ENCODE measurements at places on chromosomes 12 and 14.
A peak's percentile ranks its signal among the peaks of the same experiment; 100 is the strongest.

DNA sequence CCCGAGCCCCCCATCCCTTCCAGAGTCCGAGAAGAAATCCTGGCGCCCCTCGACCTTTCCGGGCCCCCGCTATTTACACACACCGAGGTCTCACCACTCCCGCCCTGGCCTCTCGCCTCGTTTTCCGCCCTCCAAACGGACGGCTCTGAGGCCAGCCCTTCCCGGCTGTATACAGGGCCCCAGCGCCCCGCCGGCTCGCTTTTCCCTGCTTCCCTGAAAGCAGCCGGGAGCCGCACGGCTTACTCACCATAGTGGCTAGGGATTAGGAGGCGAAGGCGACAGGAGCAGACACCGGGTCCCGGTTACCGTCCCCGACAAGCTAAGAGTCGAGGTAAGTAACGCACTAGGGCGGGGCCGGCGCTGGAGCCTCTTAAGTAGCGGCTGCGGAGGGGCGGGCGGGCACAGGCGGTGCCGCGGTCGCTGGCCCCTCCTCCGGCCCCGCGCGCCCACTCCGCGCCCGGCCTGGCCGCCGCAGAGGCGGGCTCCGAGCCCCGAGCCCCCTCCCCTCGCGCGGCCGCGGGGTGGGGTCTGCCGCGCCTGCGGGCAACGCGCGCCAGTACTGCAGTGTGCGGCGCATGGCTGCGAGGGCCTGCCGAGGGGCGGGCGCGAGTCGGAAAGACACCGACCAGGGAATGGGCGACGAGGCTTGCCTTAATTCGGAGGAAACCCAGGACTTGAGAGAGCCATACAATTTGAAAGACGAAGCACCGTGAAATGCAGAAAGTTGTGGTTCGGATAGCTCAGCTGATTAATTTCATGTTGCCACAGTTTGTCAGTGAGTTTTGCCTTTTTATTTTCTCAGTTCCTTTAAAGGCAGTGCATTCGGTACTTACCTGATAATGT, at the start of gene TUBA1B:
Gene TUBA1B, minus strand, starts transcription at position 345 of the 843 bp plus-strand sequence. Its CDS starts 95 bp downstream, at position 250.
- DNase-seq = peak; percentile 52

DNA sequence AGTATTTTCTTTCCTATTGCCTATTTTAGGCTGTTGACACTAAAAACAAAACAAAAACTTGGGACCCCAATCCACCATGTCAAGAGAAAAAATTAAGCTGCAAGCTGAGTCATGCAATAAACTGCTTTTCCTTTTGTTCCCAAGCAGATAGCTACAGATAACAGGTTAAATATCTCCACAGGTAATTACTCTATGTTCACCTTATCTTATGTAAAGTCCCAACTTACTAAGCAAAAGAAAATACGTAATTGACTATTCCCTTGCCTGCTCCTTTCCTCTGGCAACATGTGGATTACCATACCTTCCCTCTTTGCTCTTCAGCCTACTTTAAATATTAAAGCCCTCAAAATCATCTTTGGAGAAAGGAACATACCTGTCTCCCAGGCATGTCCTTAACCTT, 19.2 kb upstream of the COX16 start:
- DNase-seq = no peak

DNA sequence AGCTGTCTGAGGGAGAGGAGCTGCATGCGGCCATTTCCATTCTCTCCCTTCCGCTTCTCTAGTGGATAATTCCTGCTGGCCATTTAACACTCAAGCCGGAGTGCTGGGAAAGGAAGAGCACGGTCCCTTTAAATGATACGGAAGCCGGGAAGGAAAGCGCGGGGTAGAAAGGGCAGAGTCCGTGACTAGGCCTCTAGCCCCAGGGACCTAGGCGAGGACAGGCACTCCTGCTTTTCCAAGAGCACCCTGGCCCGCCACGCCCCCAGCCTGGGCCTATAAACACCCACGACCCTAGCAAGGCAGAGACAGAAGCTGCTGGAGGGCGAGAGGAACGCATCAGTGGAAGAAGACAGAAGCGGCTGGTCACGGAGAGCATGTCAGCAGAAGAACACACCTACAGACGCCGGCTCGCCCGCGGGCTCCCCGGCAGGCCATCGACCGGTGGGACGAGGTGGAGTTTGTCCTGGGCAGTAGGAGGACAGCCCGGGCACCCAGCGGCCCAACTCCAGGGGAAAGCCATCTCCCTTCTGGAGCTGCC, 1206.6 kb upstream of the TMEM132C start:
- no peak for DNase-seq

DNA sequence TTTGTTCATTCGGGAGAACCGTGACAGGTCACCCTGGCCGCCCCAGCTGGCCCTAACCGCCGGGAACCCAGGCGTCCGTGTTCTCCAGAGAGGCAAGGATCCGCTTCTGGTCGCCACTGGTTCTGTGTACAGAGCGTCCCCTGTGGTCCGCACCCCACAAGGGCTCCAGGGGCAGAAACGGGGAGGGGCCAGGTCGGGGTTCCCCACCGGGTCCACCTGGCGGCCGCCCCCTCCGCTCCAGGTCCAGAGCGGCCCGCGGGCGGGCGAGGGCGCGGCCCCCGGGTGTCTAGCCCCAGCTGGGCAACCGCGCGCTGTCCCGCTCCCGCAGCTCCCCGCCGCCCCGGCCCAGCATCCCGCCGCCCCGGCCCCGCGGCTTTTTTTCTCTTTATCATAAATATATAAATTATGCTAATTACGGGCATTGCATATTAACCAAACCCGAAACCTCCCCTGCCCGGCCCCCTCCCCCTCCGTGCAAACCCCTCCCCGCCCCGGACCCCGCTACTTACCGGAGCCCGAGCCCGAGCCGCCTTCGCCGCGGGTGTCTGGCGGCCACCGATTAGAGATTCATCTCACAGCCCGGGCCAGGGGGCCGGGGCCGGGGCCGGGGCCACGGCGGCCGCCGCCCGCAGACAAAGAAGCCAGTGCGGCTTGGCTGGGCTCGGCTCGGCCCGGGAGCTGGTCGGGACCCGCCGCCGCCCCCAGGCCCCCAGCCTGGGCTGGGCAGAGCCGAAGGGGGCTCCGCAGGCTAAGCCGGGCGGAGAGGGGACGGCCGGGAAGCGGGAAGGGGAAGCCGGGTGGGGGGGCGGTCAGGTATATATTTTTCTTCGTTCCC, 512 bp downstream of the POU6F1 start:
- peak; percentile 7 for DNase-seq

GRCh38 chr12:50102646-50103309, 1.0 kb upstream of the GPD1 start:
- no peak for DNase-seq

DNA sequence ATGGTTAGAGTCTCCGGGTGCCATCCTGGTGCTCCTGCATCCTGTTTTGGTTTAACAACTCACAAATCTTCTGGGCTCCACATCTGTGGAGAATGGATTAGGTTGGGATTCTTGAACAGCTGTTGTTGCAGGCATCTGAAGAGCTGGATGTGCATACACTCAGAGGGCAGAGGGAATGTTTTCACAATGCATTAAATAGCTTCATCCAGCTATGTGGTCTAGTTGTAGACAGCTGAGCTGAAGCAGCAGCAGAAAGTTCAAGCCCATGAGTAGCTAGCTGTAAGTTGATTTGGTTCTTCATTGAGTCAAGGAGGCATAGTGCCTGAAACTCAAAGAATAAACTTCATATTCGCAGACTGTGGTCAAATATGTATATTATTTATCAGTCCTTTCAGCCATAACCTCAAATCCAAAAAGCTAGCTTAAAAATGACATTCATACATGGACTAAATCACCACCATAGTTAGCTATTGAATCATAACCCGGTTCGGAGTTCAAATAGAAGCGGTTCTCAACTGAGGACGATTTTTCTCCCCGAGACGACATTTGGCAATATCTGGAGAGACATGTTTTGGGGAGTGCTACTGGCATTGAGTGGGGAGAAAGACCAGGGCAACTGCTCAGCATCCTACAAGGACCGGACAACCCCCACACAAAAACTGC, 858 bp upstream of the ANKRD13A start:
- DNase-seq = no peak

DNA sequence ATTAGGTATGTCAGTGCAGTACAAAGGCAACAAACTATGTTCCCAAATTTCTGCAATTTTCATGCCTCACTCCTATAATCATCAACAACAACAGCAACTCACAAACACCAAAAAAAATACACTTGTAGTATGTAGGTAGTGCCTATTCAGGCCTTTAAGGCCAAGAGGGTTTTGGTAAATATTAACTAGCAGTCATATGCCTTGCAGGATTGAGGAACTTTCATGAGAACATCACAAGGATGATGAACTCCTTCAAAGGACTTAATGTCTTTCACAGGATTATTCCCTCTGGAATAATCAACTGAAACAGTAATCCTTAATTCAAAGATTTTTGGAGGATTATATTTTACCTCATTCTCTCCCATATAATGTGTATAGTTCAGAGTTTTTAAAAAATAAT, 293.8 kb downstream of the NOVA1 start:
- no peak for DNase-seq

- DNase-seq = no peak
These were observed 84.6 kb upstream of the PTPRB start for GRCh38 chr12:70721656-70722357.
